Hematopoietic multipotent progenitor cell treated with erythropoietin and hydrocortisone succinate and interleukin-3 and kit ligand, for 8 days (in vitro differentiated cells): ENCODE measurements at places on chromosomes 1 and 21.

DNA sequence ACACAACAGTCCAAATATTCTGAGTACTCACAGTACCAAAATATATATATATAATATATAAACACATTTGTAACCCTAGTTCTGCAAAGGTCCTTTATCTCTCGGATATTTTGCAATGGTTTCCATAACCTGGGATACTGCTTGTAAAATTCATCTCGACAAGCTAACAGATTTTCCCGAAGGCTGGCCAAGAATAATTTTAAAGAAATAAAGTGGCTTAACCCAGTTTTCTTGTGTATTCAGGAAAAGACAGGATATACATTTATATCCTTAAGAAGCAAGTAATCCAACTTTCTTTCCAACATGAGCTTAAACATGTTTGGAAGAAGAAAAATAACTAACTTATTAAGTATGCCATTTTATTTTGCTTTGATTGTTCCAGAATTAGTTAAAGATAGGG, 348.7 kb upstream of the RUNX1 start:
- no peak for DNase-seq

DNA sequence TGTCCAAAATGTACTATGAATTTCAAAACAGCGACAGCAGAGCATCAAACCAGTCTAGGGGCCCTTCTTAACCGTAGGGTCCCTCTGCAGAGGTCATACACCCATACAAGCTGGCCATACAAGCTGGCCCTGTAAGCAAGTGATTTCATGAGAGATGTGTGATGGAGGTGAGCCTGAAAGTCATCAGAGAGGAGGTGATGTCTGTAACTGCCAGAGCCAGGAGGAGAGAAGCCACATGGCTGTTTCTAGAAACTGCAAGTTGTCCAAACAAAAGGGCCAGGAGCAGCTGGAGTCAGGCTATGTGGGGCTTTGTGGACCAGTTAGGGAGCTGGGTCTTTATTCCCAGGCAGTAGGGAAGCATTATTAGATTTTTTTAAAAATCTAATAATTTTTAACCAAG, 14.8 kb upstream of the SERINC2 start:
- no peak for DNase-seq

- DNase-seq: no peak
These were observed 18.5 kb downstream of the CHD1L start for GRCh38 chr1:147260956-147261355.

DNA sequence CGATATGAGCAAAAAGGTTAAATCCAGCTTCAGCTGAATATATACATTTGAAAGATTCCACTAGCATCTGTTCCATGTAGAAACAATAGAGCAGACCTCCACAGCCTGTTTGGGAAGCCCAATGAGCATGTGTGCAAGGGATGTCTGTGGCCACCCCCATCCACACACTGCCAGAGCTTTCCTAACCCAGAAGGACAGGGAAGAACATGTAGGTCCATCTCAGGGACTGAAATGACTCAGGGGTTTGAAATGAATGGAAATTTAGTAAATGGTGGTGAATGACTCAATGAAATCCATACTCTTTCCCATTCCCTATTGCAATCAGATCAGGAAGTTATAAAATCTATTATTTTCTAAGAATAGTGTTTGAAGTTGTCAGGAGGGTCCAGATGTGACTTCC, 397.2 kb downstream of the DUSP10 start:
- DNase-seq: no peak

DNA sequence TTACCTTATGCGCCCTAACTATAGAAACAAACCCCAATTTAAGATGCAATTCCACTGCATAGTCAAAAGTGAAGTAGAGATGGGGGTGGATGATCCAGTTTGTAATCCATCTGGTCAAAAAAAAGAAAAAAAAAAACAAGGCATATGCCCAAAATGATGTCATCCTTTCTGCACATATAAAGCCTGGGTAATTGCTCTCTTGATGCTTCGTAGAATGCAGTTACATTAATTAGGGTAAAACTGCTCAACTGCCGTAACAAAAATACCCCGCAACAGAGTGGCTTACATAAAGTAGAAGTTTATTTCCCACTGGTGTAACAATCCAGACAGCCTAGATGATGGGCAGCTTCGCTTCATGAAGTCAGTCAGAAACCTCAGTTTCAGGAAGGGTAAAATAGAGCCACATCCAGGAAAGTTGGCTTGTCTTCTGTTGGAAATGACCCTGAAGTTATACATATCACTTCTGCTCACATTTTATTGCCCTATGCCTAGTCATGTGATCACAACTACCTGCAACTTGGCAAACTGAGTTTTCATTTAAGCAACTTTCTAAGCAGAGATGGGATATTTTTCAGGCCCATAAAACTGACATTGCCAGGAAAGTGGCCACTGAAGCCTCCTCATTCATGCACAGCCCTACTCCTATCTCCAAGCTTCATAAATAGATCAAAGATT, 221.7 kb downstream of the C1orf94 start:
- no peak for DNase-seq
